ENCODE measurements at places on chromosomes 4 and X.

GRCh38 chr4:71251261-71251660, 87.6 kb upstream of the SLC4A4 start:
- DNase-seq = no peak

DNA sequence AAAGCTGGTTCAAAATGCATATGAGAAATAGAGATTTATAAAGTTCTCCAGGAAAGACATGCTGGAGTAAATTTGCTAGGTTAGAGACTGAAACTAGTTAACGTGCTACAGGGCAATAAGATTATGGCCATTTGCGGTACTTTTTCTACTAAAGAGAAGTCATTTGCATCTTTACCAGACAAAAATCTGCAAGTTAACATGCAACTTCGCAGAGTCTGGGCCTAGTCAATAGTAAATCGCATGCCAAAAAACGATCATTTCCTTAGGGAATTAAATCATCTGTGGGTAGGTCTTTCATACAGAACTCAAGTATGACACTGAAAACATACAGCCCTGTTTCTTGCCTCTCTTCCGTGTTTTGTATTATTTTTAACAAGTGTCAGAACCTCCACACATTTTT, 32.8 kb upstream of the REST start:
- DNase-seq = no peak

GRCh38 chr4:95963456-95963855, 123.6 kb downstream of the PDHA2 start:
- no peak for DNase-seq

GRCh38 chr4:35461931-35462659, 782.2 kb downstream of the ARAP2 start:
- peak; percentile 19 for DNase-seq

GRCh38 chr4:53734584-53735353, 143.5 kb upstream of the LNX1 start:
- DNase-seq = no peak

DNA sequence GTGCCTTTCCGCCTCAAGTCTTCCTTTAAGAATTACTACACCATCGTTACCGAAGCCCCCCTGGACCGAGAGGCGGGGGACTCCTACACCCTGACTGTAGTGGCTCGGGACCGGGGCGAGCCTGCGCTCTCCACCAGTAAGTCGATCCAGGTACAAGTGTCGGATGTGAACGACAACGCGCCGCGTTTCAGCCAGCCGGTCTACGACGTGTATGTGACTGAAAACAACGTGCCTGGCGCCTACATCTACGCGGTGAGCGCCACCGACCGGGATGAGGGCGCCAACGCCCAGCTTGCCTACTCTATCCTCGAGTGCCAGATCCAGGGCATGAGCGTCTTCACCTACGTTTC, 2.2 kb downstream of the PCDH10 start:
- DNase-seq = peak; percentile 57

- DNase-seq = no peak
Observed at GRCh38 chrX:22538580-22538979, 265.9 kb downstream of the CBLL2 start.

DNA sequence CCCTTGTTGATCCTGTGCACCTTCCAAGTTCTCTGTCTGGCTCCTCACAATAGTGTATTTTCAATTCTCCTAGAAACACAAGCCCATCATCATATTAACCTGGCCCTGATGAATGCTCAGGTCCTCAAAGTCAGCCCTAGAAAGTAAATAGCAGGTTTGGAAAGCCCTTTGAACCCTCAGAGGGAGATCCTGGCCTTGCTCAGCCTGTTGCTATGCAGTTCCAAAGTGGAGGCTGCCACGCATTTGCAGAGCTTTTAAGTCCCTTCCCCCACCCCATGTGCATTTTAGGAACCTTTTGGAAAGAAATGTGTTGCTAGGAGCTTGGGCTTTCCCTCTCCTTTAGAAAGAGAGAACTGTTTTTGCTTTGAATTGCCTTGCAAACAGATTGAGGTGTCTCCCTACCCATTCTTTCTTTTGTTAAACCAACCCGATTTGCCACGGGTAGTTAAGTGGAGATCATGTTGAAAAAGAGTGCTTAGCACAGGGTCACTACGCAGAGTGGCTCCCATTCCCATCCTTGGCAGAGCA, 12.2 kb downstream of the MAMLD1 start:
- no peak for DNase-seq

- DNase-seq = no peak
Observed at GRCh38 chrX:77723681-77724080, 62.3 kb downstream of the ATRX start.

DNA sequence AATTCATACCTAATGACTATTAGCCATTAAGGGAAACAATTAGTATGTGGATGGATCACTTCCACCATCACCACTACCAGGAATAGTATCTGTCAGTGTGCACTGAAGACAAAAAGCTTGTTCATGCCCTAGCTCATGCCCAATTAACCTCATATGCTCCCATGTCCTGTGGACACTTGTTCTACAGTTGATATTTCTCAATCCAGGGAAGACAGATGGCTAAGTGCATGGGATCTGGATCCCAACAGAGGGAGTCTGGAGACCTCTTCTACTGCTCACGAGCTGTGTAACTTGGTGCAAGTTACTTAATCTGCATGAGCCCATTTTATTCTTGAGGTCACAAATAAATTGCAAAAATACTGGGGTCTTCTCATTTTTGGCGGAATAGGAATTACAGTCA, 23.7 kb downstream of the AMOT start:
- DNase-seq = no peak

GRCh38 chrX:154502098-154502497, 11.7 kb upstream of the SLC10A3 start:
- DNase-seq = no peak

- no peak for DNase-seq
Observed at GRCh38 chr4:72496119-72496518, 72.9 kb downstream of the ADAMTS3 start.

- peak; percentile 61 for DNase-seq
Observed at GRCh38 chr4:140049849-140050637, 103.9 kb downstream of the MAML3 start.

DNA sequence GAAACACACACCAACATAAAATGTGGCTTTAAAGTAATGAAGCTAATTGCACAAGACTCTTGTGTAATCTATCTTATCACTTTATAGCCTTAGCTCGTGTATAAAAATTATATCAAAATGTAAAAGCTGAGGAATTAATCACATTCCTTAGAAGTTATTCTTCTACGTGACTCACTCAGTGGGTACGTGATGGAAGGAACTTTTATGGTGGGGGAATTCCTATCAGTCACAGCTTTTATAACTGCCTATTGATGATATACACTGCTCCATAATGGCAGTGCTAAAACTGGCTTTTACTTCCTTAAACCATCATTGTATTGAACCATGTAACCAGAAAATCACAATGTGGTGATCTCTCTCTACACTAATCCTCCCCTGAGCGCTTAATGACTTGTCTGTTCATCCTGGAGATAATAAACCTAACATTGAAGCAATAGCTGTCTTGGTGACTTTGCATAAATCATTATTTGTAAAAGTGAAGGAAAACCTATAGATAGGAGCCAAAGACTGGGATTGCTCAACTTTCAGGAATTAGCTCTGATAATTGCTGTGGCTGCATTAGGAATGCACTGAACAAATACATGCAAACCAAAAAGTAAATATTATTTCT, 276.7 kb downstream of the GBA3 start:
- no peak for DNase-seq

DNA sequence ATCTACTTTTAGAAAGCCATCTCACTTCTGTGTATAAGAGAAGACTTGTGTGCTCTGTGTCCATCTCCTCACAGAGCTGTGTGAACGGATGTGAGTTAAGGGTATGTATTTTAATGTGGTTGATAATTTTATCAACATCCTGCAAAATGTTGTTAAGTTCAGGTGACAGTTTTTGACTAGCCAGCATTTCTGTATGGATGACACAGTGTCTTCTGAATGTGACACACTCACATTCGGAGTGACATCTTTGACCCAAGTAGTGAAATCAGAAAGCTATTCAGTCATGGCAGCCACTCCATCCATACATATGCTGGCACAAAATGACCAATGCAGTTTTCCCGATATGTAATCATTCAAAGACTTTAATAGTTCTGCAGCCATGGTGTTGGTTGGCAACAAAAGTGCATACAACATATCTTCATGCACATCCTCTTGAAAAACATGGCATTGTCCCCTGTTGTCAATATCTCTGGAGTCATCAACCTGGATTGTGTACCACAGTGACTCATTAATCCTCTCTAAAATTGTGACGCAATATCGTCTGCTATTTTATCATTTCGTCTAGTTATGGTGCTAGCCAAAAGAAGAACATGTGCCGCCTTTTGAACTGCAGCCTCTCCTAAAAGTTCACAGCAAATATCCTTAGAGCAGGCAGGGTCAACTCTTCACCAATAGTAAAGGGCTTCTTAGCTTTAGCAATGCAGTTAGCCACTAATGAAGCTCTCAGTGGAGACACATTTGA, 6.8 kb upstream of the FGF2 start:
- DNase-seq = no peak

DNA sequence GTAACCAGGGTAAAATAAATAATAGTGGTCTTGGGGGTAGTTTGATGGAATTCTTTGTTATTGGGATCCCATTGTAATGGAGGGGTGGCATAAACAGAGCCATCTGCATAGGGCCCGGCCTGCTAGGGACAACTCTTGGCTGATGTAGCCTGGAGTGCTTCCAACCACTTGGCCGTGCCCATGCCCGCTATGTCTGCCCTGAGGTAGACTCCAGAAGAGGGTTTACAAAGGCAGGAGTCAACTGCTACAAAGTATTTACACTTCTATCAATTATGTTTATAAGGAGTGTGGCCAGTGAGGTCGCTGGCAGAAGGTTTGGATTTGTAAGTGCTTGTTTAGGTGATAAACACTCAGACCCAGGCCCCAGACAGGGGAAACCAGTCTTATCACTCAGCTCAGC, 8.1 kb downstream of the RASL11B start:
- no peak for DNase-seq

DNA sequence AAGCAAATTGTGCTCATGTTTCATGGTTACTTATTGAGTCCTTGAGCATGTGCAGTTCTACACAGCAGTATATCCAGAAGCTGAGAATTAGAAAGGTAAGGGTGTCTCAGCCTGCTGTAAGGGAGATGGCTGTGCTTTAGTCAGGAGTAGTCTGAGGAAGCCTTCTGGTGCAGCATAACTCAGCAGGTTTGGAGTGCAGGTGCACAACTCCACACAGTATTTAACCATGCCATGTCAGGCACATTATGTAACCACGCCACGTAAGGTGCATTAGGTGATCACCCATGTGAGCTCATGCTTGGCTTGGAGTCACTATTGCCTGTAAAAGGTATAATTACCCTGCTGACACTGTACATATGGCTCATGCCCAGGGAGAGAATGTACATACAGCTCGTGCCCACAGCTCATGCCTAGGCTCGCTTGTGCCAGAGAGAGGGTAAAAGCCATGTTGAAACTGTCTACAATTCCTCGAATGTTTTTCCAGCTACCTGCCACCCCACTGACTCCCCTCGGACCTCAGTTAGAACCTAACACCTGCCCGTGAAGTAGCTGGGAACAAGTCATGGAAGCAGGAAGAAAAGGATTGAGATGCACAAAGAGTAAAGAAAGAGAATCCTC, 37.8 kb downstream of the UCHL1 start:
- no peak for DNase-seq

DNA sequence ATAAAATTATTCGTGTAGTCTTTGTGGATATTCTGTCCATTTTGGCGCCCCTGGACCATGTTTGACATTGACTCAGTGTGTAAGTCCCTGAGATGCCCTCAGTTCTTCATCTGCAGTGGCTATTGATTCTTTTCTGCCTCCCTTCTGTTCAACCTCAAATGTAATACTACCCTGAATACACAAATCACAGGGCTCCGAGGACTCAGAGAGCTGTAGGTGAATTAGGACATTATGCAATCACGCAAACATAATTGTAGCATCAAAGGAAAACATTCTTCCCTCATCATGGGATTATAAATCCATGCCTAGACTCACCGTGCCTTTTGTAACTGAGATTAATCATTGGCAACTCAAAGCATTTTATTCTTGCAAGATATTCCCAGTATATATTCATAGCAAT, 161.4 kb upstream of the PACRGL start:
- no peak for DNase-seq

- no peak for DNase-seq
Observed at GRCh38 chr4:87109121-87109520, 111.3 kb downstream of the KLHL8 start.

GRCh38 chr4:38948551-38948950, 80.9 kb downstream of the FAM114A1 start:
- DNase-seq = no peak

DNA sequence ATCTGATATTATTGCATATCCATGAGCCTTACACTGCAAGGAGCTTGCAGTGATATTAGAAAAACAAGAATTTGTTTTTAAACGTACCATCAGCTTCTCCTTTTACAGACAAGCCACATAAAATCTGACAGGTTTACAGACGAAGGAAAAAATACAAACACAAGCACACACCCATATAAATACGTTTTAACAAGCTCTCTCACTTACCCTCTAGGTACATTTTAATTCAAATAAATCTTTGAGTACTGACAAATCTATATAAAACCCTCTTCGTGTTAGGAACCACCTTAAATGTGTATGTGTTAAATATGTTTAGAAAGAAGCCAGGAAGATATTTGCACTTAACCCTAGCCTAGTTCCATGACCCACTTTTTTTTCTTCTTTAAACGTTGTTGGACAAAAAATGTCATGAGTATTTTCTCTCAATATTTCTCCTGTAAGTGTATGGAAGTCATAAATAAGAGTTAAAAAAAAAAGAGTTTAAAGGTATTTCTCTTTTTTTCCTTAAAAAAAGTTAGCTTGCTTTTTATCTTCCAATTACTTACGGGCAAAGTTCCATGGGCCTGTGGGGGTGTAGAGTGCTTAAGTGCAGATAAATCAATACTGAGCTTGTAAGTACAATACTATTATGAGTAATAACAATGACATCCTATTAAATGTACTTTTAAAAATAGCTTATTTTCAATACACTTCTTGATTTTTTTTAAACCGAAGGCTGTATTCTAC, 1.5 kb downstream of the ARAP2 start:
- DNase-seq = no peak

DNA sequence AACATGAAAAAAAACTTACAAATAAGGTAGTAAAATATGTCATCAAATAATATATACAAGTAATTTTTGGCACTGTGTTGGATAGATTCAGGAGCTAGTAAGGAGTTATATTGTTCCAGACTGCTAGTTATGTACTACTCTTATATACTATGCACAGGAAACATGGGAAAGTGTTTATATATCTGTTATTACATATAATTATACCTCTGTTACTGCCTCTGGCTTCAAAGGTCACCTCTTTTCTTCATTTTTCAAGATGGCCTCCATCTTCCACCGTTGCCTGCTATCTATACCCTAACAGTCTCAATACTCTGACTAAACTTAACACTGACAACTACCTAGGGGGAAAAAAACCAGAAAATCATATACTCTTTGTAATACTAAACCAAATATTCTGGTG, 29.5 kb downstream of the LIN54 start:
- DNase-seq = no peak

GRCh38 chr4:159027535-159027934, 75.3 kb upstream of the RAPGEF2 start:
- DNase-seq = no peak

DNA sequence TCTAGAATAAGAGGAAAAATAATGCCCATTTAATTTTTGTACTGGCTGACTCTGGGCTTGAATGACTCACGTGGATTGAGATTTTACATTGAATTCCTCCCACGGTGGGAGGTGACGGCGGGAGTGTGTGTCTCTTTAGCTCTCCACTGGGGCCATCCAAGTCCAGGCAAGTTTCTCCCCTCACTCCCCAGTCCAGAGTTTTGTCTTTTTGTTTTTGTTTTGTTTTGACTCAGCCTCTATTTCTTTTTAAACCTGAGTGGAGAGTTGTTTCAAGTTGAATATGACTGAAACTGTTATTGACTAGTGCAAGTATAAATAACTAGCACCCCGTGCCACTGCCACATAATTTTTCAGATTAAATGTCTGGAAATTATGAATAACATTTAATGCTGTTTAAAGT, 13.6 kb downstream of the CHST7 start:
- DNase-seq = no peak

All from WTC11 (cell line).